Aortic smooth muscle cell (primary cell): ENCODE measurements at places on chromosomes 6 and 20. TPM values are rescaled to one million over a fixed set of nuclear protein-coding genes. Genes with fewer than 3 reads are reported as not detected.

The ARMH2 gene
- total RNA-seq, result not detected in 2 replicates

The LY6G5C gene
- 0.40 and 0.75 TPM in 2 replicates for total RNA-seq

The BPIFB4 gene
- not detected in 2 replicates for total RNA-seq

The COX7A2 gene
- 122 and 170 TPM in 2 replicates for total RNA-seq

The DEF6 gene
- under 0.01 and 0.19 TPM in 2 replicates for total RNA-seq

The DLL1 gene
- total RNA-seq, result 1.3 and 1.6 TPM in 2 replicates

The TMEM170B gene
- total RNA-seq, result 1.8 and 1.9 TPM in 2 replicates

The TRERF1 gene
- total RNA-seq, result 3.2 and 4.2 TPM in 2 replicates

The HLA-DRA gene
- 0.53 TPM in 1 of 2 replicates, not detected in the other for total RNA-seq

The HLA-DQB1 gene
- not detected in 2 replicates for total RNA-seq

The ABHD16B gene
- total RNA-seq, result not detected in 2 replicates

The B3GAT2 gene
- not detected in 2 replicates for total RNA-seq

The LPA gene
- total RNA-seq, result not detected in 2 replicates

The TCP11 gene
- total RNA-seq, result 0.13 and 0.25 TPM in 2 replicates

The IL20RA gene
- total RNA-seq, result 0.12 and 0.13 TPM in 2 replicates

The CRYBG1 gene
- total RNA-seq, result 2.4 and 5.5 TPM in 2 replicates

The MEP1A gene
- total RNA-seq, result not detected in 2 replicates

The VGLL2 gene
- not detected in 2 replicates for total RNA-seq

The LAMA5 gene
- 112 and 157 TPM in 2 replicates for total RNA-seq

The AHI1 gene
- total RNA-seq, result 26.0 and 34.6 TPM in 2 replicates

The PFDN4 gene
- total RNA-seq, result 75.2 and 128 TPM in 2 replicates

The UST gene
- total RNA-seq, result 30.1 and 32.4 TPM in 2 replicates

The MPC1 gene
- total RNA-seq, result 41.1 and 48.2 TPM in 2 replicates

The SPATA25 gene
- 1.4 and 1.5 TPM in 2 replicates for total RNA-seq

The TFAP2B gene
- not detected in 2 replicates for total RNA-seq

The TNFAIP3 gene
- total RNA-seq, result 11.7 and 23.4 TPM in 2 replicates

The SLA2 gene
- total RNA-seq, result not detected in 2 replicates

The CAGE1 gene
- total RNA-seq, result 0.06 and 0.13 TPM in 2 replicates

The EYA4 gene
- total RNA-seq, result 0.12 and 0.13 TPM in 2 replicates

The SPATS1 gene
- total RNA-seq, result not detected in 2 replicates

The SRMS gene
- total RNA-seq, result not detected in 2 replicates

The DPPA5 gene
- not detected in 2 replicates for total RNA-seq

The BPIFB2 gene
- total RNA-seq, result not detected in 2 replicates

The RHAG gene
- 0.06 TPM in 1 of 2 replicates, not detected in the other for total RNA-seq

The CNR1 gene
- total RNA-seq, result 0.50 and 1.3 TPM in 2 replicates

The HDGFL1 gene
- total RNA-seq, result not detected in 2 replicates

The TFAP2A gene
- total RNA-seq, result 0.40 and 0.44 TPM in 2 replicates

The C6orf15 gene
- total RNA-seq, result not detected in 2 replicates

The SEMG1 gene
- not detected in 2 replicates for total RNA-seq

The TSPO2 gene
- total RNA-seq, result not detected in 2 replicates

The MSH5 gene
- total RNA-seq, result 5.3 and 5.4 TPM in 2 replicates

The CGA gene
- total RNA-seq, result not detected in 2 replicates

The LTB gene
- total RNA-seq, result not detected in 2 replicates

The ADGB gene
- total RNA-seq, result not detected in 2 replicates

The BPI gene
- 0.50 and 0.79 TPM in 2 replicates for total RNA-seq

The TRIM10 gene
- total RNA-seq, result under 0.01 and 0.13 TPM in 2 replicates

The TTBK1 gene
- total RNA-seq, result under 0.01 TPM in 2 replicates

The GTSF1L gene
- total RNA-seq, result not detected in 2 replicates

The CYB5R4 gene
- total RNA-seq, result 1.8 and 3.3 TPM in 2 replicates

The SLC2A10 gene
- 40.7 and 40.8 TPM in 2 replicates for total RNA-seq

The PNLDC1 gene
- not detected in 2 replicates for total RNA-seq

The LIN28B gene
- total RNA-seq, result not detected in 2 replicates
